ENCODE measurements at places on chromosomes 7 and 10.

DNA sequence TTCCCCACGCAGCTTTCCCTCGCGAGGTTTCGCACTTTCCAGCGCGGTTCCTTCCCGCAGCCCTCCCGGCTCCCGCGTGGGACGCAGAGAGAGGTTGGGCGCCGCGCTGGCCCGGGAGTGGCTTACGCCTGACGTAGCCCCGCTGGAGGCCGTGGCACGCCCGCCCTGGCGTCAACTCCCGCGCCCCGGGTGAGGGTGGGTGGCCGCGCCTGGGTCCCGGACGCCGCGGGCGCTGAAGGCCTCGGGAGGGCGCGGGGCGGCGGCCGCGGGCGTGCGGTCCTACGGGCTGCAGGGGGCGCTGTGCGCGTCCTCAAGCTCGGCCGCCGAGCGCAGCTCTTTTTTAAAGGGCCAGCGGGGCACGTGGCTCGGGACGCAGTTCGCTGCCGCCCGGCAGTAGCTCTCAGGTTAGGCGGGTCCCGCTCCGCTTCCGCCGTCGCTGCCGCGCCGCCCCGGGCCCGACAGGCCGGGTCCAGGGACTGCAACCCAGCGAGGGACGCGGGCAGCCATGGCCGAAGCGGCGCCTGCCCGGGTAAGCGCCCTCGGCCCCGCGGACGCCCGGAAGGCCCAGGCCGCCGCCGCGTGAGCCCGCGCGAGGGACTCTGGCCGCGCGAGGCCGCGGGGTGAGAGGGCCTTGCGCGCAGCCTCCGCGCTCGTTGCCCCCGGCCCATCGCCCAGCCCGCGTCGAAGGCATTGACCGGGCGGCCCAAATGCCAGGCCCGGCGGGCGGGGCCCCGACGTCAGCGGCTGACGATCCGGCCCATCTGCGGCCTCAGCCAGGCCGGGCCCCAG, at the start of gene ZNF783:
TSS of gene ZNF783 (plus strand) at position 368 of the 789 bp plus-strand sequence. CDS start at position 506, 138 bp downstream.
- peak; percentile 93 for DNase-seq

- DNase-seq, result no peak
Measured at GRCh38 chr10:30816820-30817171, 187.2 kb upstream of the LYZL2 start.

GRCh38 chr7:44956157-44956766, 22.6 kb downstream of the MYO1G start:
- no peak for DNase-seq

- DNase-seq, result no peak
Measured at GRCh38 chr10:80158598-80159127, 26.1 kb downstream of the PLAC9 start.

- no peak for DNase-seq
Measured at GRCh38 chr7:112896026-112896601, 105.9 kb upstream of the TMEM168 start.

DNA sequence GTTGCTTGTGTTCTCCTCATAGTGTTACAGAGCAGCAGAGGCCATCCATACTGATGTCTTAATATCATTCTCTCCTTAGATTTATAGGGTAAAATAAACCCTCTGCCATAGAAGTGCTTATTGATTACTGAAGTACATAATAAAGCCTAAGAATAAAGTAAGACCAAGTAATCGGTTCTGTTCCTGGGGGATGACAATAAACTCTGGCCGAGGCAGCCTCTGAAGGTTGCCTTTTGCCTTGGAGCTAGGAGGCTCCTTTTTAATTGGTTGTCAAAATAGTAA, 711.6 kb upstream of the GALNT17 start:
- DNase-seq, result no peak

DNA sequence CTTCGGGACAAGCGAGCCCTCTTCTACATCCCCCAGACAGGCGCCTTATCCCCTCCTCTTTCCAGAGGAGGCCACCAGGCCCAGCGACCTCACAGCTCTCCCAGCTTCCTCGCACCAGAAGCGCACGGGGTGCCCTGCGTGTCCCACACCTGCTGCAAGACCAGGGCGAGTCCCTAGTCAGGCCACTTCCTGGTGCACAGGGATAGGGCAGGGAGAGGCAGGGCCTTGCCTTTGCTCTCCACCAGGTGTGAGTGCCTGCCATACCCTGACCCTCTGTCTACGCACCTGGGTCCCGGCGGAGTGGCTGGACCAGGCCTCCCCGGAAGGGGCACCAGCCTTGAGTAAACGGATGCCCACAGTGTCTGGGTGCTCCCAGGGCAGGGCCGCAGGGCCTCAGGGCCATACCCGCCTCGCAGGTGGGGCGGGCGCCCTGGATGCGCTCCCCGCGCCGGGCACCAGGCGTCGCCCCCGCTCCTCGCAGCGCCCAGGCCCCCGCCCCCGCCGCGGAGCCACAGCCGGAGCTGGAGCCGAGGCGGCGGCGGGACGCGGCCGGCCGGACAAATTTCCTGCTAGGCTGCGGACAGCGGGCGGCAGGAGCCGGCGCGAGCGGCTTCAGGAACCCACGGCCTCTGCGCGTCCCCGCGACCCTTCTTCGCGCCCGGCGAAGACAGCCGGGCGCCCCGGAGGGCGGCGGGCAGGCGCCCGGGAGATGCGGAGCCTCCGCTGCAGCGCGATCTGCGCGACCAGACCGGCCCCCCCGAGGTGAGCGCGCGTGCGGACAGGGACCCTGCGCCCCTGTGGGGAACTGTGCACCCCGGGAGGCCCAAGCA, at the start of gene PTPRE:
TSS of gene PTPRE (plus strand) at position 556 of the 830 bp plus-strand sequence. CDS start 133,779 bp downstream, outside the sequence.
- peak; percentile 75 for DNase-seq

DNA sequence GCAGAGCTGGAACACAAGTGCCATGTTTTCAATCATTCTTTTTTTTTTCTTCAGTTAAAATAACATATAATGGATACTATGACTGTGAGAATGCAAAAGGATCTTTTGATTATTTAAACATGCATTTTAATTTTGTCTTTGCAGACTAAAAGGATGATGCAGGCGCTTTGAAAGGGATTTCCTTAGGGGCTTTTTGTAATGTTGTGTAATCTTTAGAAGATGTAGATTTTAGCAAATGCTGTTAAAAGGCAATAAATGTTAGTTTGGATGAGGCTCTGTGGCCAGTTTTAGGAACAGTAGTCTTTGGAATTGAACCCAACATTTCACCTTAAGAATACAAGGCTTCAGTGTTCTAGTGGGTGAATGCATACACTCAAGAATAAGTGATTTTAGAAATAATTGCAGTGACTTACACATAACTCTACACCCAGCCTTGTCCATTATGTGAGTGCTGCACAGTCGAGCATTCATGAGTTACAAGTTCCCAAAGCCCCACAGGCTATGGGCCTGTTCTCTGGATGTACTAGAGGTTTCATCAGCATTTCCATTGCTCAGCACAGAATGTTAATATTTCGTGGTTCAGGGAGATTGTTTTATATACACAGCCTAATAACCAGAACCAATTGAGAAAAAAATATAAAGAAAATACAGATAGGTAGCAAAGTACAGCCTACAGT, 11.6 kb downstream of the PAPSS2 start:
- DNase-seq, result no peak

GRCh38 chr7:8500286-8500685, 66.9 kb downstream of the NXPH1 start:
- no peak for DNase-seq

GRCh38 chr7:20280475-20281351, 50.0 kb upstream of the ITGB8 start:
- no peak for DNase-seq

- DNase-seq, result no peak
Measured at GRCh38 chr7:82841828-82842227, 320.9 kb downstream of the PCLO start.

DNA sequence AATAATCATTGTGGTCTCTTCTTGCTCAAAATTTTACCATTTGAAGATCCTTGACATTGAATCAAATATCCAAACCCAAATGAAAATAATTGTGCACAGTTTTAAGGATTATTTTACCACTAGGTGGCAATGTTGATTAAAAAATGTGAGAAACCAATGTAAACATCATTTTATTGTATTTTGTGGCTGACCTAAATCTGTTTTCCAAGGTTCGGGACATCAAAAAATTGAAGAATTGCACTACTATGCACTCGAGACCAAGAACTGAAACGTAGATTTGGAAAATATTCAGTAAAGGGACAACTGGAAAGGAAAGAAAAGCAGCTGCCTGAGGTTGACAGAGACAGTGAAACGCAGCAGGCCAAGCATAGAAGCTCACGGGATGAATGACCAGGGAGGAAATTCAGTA, 259.3 kb downstream of the SNX13 start:
- no peak for DNase-seq

DNA sequence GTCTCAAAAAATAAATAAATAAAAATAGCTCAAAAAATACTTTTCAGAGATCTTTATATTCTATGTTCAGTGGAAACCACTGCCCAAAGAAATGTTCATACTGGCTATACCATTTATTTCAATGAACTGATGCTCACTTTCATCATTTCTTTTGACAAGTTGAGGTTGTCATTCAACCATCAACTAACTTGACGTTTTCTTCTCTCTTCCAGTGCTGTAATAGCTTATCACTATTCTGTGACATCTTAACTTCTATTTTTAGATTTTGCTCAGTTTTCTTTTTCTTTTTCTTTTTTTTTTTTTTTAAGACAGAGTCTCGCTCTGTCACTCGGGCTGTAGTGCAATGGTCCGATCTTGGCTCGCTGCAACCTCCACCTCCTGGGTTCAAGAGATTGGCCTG, 8.7 kb upstream of the CTAGE4 start:
- DNase-seq, result no peak

DNA sequence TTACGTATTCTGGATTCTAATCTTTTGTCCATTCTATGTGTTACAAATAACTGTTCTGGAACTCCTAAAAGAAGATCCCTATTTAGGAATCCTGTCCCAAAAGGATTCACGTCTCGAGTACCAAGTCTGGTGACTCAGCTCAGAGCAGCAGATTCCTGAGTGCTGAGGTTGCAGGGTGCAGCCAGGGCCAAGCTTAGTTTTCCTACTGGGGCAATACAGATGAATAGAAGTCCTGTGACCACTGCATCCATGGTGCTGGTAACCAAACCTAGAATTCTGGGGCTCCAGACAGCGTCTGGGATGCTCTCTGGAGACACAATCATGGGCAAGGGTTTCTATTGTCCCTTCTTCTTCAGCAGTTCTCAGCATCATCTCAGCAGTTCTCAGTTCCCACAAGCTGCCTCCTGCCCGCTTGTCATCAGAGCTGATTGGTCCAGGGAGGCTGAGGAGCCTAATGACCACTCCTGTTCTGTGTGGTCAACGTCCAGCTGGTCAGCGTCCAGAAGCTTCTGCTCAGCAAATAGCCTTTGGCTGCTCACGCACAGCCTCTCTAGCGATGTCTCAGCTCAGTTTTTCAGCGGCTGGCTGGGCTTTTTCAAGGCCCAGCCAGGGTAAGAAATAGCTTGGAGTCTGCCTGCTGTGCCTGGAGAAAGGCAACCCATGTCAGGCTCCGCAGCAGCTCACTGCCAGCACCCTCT, 50.4 kb upstream of the C7orf33 start:
- no peak for DNase-seq

GRCh38 chr10:20892011-20892585, 5.0 kb downstream of the NEBL start:
- DNase-seq, result no peak

- DNase-seq, result peak; percentile 21
Measured at GRCh38 chr10:48805848-48806247, 121.2 kb downstream of the WDFY4 start.

- DNase-seq, result no peak
Measured at GRCh38 chr10:86209726-86210125, 156.9 kb downstream of the GRID1 start.

- DNase-seq, result no peak
Measured at GRCh38 chr10:51894771-51895578, 195.6 kb upstream of the CSTF2T start.

- no peak for DNase-seq
Measured at GRCh38 chr10:127459918-127460317, 89.2 kb upstream of the NPS start.

All from CD4-positive, alpha-beta T cell treated with Interleukin-17A for 4 hours (primary cell).